ENCODE measurements at places on chromosomes 7 and 10.

GRCh38 chr10:45197816-45198485 is 117.5 kb downstream of the OR13A1 start:
- no peak for DNase-seq

- DNase-seq: no peak
These were observed 176.4 kb upstream of the SMIM30 start for GRCh38 chr7:113294750-113295149.

- DNase-seq: no peak
These were observed 12.4 kb upstream of the SERPINE1 start for GRCh38 chr7:101114492-101114891.

DNA sequence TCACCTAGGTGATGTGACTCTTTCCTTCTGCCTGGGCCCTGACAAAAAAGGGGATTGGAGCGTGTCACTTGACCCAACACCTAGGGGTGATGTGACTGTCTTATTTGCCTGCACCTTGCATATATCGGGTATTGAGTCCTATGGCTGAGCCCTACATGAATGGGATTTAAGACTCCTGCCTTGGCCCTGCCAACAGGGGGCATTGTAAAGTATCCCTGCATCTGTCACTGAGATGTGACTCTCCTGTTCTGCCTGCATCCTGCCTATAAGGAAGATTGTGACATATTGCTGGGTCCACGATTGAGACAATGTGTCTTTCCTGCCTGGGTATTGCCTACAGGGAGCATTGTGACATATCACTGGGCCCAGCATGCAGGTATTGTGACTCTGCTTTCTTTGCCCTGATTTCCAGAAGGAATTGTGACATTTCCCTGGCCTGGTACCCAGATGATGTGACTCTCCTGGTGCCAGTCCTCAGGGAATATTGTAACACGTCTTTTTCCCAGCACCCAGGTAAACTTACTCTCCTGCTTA is 14.2 kb upstream of the ZNF107 start:
- no peak for DNase-seq

DNA sequence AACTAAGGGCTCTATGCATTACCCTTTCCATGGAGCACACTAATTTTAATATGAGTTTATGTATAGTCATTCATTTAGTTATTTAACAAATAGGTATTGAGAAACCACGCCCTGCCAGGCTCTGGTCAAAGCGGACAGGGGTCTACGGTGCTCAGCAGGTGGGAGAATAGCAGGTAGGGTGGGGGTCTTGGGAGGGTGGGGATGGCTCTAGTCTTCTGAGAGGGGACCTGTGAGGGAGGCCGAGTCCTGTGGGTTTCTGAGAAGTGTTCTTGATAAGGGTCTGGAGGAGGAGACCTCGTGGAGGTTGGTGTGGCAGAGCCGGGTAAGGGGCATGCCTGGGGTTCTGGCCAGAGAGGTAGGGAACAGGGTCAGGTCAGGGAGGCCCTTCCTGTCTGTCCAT is 1.1 kb downstream of the WDFY4 start:
- no peak for DNase-seq

- DNase-seq: no peak
These were observed 96.8 kb upstream of the LSM8 start for GRCh38 chr7:118087126-118087525.

DNA sequence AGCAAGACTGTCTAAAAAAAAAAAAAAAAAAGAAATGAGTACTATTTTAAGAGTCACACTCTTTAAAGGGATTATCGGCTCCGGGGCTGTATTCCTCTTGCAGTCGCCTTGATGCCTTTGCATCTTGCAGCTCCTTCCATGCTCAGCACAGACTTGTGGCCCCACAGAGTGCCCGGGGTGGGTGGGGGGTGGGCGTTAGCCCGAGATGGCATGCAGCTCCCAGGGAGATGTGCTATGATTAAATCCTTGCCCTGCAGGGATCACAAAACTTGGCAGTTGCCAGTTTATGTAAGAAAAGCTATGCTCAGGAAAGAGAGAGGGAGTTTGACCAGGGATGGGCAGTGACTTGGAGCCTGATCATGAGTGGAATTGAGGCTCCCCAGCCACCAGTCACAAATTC is 81.9 kb downstream of the CCDC3 start:
- DNase-seq: no peak

GRCh38 chr7:150408393-150409299 is 29.5 kb downstream of the ZNF775 start:
- no peak for DNase-seq

DNA sequence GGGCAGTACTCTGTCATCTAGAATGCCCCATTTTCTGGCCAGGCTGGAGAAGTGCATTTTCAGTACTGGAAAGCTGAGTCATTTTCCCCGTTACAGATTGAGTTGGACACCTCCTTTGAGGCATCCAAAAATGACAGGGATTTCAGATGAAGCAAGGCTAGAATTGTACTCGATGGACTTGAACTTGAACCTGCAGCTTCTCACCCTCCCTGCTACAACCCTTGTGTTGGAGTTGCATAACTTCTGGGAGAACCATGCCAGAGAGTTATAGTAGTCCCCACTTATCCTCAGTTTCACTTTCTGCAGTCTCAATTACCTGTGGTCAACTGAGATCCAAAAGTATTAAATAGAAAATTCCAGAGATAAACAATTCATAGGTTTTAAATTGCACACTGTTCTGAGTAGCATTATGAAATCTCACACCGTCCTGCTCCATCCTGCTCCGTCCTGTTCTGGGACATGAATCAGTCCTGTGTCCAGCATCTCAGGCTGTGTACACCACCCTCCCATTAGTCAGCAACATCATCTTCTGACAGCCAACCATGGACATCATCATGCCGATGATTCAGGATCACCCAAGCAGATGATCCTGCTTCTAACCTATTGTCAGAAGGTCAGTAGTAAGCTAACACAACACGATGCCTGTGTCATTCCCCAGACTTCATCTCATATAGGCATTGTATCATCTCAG is 363.7 kb downstream of the DPP6 start:
- no peak for DNase-seq

- no peak for DNase-seq
These were observed 145.5 kb upstream of the CELF2 start for GRCh38 chr10:10872035-10872673.

DNA sequence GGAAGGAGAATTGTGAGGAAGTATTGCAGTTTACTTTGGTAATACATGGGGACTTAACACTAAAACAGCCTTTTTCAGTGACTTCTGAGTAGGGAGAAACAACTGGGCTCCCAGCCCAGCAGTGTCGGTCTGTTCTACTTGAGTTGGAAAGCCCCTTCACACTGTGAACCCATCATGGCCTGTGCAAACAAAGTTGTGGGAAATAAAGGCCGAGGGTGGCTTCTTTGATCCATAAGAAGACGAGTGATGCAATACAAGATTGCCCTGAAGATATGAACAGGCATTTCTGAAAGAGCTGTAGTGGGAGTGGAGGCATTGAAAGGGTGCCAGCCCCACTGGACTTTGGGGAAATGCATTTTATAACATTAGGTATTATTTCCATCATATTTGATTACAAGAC is 28.3 kb downstream of the C10orf120 start:
- no peak for DNase-seq

GRCh38 chr7:98934267-98934666 is 55.9 kb downstream of the TRRAP start:
- no peak for DNase-seq

All from K562 (cell line).